Stimulated activated CD8-positive, alpha-beta memory T cell treated with anti-CD3 and anti-CD28 coated beads, Interleukin-15, amount 100 ng/mL, for 4 hours (primary cell): ENCODE measurements at places on chromosomes 11 and 22.

DNA sequence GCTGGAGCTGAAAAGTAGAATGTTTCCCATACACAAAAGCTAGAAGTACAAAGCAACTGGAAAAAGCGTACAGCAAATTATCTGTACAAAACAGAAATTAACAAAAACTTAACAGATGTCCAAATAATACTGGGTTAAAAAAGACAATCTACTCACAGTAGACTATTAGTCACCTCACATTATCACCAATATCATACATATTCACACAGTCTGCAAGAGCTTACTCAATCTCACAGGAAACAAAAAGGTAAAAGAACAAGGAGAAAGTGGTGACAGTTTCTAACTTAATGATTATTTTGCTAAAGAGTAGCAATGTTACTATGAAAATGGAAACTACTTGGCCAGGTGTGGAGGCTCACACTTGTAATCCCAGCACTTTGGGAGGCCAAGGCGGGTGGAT is 11.9 kb downstream of the CELF1 start:
- DNase-seq = no peak

DNA sequence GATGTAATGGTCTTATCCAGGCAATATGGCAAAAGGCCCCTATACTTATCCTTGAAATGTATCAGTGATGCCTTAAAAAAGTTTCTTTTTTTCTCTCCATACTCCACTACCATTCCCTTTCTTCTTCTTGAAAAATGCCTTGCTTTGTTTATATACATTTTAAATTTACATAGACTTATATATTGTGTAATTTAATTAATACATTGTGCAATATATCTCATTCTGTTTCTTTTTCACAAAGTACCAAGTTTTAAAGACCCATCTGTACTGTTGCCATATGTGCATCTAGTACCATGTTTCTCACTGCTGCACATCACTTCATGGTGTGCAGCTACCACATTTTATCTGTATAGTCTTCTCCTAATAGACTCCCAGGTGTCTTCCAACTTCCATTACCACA is 7.5 kb downstream of the MMP8 start:
- no peak for DNase-seq

- DNase-seq = no peak
Observed at GRCh38 chr11:69321877-69322361, 28.0 kb downstream of the MYEOV start.

DNA sequence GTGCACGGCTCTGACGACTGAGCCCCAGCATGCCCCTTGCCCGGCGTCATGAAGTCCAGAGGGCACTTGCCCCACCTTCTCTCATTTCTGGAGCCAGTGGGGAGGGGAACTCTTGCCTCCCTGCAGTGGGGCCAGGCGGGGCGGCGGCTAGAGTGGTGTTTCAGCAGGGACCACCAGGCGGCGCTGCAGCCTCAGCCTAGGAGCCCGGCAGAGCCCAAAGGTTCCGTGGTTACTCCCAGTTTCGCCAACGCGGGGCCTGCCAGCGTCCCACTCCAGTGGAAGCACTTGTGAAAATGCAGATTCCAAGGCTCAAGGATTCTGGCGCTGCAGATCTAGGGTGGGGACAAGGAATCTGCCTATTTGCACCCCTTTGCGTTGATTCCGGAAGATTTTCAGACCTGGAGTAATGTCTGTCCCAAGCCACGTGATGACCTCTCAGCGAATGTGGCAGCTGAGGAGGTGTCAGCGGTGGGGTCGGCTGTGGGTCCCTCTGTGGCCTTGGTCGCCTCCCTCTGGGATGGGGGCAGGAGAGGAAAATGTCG is 55.7 kb downstream of the CD82 start:
- DNase-seq = no peak

- no peak for DNase-seq
Observed at GRCh38 chr11:76880314-76880713, 19.6 kb downstream of the ACER3 start.

GRCh38 chr11:86704710-86705109 is 32.3 kb upstream of the ME3 start:
- DNase-seq = no peak
